ENCODE measurements at places on chromosomes 1 and 21.

DNA sequence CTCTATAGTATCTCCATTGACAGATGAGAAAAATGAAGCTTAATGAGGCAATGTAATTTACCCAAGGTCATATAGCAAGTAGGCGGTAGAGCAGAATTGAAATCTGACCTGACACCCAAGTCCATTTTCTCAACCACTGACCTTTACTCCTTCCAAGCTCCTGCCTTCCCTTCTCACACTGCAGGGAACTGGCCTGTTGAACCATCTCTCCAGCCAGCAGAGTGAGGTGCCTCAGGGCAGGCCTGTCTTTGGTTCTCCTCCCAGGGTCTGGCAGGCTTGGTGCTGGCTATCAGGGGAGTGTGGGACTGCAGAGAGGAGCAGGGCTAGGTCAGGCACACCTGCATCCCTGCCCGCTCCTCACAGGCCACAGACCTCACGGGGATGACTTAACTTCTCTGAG is 126.8 kb downstream of the BEND5 start:
- no peak for DNase-seq

DNA sequence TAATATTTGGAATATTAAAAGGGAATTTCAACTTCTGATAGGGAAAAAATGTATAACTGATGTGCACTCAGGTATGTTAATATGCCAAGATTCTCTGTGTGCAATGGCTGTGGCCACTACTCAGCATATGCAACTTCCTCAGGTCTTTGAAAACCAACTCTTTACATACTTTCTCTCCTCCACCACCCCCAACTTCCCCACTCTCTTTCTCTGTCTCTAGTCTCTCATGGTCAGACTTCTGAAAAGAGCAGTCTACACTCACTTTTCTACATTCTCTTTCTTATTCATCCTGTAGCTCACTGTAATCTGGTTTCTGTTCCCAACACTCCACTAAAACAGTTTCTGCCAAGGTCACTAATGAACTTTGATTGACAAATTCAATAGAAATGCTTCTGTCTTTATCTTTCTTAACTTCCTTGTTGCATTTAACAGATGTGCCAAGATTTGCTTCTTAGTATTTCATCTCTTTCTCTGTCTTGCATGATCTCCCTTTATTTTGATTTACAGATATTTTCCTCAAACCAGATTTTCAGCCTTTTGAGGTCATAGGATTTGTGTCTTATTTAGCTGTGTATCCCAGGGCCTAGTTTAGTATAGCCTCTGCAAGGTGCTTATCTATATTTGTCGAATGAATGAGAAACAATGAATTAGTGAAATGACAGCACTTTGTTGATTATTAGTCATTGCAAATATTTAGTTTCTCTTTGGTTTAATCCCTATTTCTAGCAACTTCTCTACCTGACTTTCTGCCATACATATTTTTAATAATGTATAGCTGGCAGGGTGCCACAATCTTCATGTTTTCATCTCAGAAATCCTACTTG is 168.9 kb downstream of the LMO4 start:
- DNase-seq: no peak

DNA sequence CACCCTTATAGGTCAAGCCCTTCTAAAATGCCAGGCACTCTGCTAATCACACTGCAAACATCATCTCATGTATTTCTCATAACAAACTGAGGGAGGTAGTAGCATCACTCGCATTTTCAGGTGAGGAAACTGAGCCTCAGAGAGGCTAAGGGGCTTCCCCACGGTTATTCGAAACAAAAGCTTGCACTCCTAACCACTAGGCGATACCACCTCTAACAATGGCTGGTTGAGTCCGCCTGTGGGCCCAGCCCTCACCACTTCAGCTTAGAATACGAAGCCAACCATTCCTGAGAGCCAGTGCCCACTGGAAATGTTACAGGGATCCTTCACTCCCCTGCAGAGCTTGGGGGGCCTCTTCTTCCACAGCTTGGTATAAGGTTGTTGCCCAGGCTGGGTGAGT is 65.3 kb upstream of the TENT5C start:
- DNase-seq: no peak

DNA sequence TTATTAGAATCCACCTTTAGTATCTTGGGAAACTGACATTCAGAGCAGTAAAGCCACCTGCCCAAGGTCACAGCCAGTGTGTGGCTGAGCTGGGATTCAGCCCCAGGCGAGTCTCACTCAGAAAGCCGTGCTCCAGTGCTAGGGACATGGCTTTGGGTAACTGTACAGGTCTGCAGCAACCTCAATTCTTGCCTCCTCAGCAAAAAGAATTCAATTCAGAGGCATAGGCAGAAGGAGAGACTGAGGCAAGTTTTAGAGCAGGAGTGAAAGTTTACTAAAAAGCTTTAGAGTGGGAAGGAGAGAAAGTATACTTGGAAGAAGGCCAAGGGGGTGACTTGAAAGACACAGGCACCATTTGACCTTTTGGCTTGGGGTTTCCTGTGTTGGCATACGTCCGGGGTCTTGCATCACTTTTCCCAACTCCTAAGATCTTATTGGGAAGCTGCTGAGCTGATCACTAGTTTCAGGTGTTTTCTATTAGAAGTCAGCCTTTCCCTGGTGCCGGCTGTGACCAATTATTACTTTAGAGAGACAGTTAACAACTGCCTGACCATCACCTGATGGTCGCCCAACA is 529.3 kb downstream of the MATN1 start:
- no peak for DNase-seq

DNA sequence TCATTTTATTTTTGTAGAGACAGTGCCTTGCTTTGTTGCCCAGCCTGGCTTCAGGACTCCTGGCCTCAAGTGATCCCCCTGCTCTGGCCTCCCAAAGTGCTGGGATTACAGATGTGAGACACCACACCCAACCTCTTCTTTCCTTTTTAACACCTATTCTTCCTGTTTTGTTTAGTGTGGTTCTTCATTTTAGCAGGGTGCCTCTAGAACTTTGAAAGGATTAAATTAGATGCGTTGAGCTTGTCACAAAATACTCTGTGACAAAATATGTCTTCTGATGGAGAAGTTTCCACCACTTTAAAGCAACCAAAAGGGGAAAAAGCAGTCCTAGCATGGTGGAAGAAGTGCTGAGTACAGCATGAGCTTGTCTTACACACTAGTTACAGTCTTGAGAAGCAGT is 42.0 kb downstream of the CDC14A start:
- DNase-seq: no peak

GRCh38 chr21:36463991-36464390 is 15.9 kb downstream of the CLDN14 start:
- no peak for DNase-seq

- DNase-seq: no peak
Measured at GRCh38 chr1:39574646-39575045, 1.9 kb downstream of the PABPC4 start.

GRCh38 chr1:212401042-212401441 is 13.6 kb downstream of the PACC1 start:
- DNase-seq: no peak

GRCh38 chr1:1920608-1921458 is 1.8 kb upstream of the TMEM52 start:
- no peak for DNase-seq

GRCh38 chr1:44831516-44831915 is 11.5 kb downstream of the PTCH2 start:
- no peak for DNase-seq
